ENCODE measurements at places on chromosomes 6 and 20.

- no peak for DNase-seq
Observed at GRCh38 chr20:10379761-10380160, 54.3 kb downstream of the MKKS start.

GRCh38 chr6:143538374-143538773, 26.9 kb upstream of the FUCA2 start:
- DNase-seq: no peak

GRCh38 chr20:34549291-34549928, 9.1 kb upstream of the MAP1LC3A start:
- no peak for DNase-seq

DNA sequence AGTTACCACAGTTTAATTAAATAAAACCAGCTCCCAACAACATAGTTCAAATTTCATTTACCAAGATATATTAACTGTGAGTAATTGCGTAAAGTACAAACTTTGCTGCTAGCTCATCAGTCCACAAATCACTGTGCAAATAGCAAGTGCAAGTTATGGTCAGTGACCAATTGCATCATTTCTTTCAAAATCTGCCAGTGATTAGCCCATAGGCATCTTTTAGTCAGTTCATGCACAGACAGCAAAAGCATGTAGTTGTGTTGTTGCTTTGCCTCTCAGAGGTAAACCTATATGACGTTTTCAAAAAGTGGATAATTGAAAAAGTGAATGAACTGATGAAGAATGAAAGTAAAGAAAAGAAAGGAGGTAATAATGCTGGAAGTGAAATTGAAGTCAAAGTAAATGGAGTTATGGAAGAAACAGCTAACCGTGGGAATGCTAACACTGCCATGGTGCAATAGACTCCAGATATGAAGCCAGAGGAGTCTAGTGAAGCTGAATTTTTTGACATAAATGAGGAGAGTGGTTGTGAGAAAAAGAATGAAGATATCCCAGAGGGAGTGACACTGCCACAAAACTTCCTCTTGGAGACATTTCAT, 36.5 kb downstream of the ENPP1 start:
- DNase-seq: no peak

DNA sequence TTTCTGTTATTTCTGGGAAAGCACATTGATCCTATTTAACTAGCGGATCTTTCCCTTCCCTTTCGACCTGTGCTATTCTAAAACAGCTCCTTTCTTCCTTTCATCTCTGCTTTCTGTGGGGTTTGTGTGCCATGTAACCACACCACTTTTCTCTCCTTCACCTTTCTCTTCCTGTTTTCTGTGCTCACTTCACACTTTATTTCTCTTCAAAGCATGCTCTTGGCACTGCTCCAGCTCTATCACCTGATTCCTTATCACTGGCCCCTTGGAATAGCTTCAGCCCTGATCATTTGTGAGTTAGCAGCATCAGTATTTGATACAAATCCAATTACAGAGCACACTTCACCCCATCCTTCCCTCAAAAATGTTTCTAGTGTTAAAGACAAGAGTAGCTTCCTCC, 8.1 kb upstream of the METTL24 start:
- no peak for DNase-seq

DNA sequence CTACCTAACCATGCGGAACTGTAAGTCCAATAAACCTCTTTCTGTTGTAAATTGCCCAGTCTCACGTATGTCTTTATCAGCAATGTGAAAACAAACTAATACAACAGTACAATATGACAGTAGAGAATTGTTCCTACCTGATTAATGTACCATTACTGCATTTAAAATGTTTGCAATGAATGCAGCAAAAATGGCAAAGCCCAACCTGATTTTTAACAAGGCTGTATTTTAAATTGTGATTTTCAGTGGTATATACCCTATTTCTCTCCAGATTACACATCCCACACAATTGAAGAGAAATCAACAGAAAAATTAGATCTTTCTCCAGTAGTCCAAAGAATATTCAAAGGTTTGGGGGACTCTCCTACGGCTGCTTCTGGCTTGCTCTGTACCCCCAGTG, 3.3 kb upstream of the PCSK2 start:
- DNase-seq: no peak

GRCh38 chr20:41340327-41341055, at the start of gene LPIN3:
Gene LPIN3 (plus strand): TSS chr20:41340821. CDS start chr20:41345804, 4,983 bp downstream.
- no peak for DNase-seq

DNA sequence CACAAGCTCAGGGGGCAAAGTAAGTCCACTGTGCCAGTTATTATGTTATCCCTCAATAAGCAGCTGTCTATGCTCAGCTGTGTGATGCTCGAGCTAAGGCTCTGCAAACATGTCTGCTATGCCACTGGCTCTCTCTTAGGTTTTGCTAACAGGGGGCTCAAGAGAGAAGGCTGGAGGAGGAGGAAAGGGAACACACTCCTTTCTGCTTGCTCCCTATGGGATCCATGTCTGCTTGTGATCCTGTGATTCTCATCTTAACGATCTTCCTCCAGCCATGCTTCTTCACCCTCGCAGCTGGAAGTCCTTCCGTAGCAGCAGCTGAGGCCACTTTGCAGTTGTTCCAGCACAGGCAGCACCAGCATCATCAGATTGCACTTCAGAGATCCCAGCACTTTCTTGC, 37.0 kb upstream of the IGF2R start:
- DNase-seq: no peak
